ENCODE measurements at places on chromosomes 7 and 10. TPM values are rescaled to one million over a fixed set of nuclear protein-coding genes. Genes with fewer than 3 reads are reported as not detected.

- H3K27ac ChIP-seq = no peak overlapping the region
- H3K27me3 ChIP-seq = no peaks in the 10 kb centered on the region
- H3K4me1 ChIP-seq = peaks cover 27% of the 10 kb centered on the region
Measured at GRCh38 chr7:2245883-2246675, 4.1 kb downstream of the NUDT1 start.

DNA sequence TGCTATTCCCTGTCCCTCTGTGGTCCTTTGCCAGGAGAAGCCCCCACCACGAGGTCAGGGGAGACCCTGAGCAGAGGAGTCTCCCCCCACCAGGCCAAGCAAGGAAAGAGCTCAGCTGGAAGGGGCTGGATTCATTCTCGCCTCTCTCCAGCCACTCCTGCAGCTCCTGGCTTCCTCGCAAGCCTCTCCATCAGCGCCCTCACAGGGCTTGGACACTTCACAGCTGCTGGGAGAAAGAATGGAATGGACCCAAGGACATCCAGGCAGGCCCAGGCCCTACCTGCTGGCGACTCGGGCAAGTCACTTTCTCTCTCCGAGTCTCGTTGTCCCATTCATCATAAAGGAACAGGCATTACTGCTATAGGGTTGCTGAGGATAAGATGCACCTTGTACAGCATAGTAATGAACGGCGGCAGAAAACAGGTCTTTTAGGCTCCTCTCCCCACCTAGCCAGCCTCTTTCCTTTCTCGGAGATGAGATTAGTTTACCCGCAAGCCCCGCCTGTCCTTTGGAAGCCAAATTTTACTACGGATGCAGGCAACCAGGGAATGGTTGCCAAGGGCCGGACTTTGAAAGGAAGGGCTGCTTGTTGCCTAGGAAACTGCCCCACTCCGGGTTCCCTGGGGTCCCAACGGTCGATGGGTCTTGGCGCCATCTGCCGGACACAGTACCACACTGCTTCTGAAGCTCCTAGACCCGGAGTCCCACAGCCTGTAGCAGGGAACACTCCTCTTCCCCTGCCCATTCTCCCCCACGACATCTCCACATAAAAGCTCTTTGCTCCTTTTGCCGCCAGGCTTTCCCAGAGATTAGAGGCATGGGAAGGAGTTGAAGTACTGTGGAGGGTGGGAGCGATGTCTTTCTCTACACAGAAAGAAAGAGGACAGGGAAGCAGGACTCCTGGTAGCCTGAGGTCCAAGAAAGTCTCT is 22.3 kb downstream of the IMPDH1 start:
- no peak overlapping the region for H3K4me3 ChIP-seq
- DNase-seq = peak; percentile 80
- no peaks in the 10 kb centered on the region for H3K4me1 ChIP-seq
- no peaks in the 10 kb centered on the region for H3K36me3 ChIP-seq

DNA sequence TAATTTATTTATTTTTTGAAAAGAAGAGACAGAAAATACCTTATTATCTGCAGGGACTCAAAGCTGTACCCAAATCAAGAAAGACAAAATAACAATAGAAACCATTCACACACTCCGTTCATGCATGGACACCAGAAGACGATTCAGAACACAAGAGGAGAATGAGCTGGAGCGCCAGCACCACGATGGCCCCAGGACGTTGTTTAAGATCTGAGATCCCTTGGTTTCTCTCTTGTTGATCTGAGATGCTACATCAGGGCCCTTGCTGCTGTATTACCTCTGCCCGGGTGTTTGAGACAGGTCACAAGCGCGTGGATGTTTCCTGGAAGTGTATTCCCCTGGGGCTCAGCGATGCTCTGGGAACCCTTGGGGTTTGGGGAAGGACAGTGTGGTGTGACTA is 46.8 kb downstream of the CHST3 start:
- H3K27ac ChIP-seq = no peak overlapping the region
- no peak for DNase-seq
- no peaks in the 10 kb centered on the region for H3K4me1 ChIP-seq
- H3K36me3 ChIP-seq = peaks cover 21% of the 10 kb centered on the region

The STMP1 gene
- total RNA-seq = 25.6 TPM
